ENCODE measurements at places on chromosomes 4 and X. TPM values are rescaled to one million over a fixed set of nuclear protein-coding genes. Genes with fewer than 3 reads are reported as not detected.

DNA sequence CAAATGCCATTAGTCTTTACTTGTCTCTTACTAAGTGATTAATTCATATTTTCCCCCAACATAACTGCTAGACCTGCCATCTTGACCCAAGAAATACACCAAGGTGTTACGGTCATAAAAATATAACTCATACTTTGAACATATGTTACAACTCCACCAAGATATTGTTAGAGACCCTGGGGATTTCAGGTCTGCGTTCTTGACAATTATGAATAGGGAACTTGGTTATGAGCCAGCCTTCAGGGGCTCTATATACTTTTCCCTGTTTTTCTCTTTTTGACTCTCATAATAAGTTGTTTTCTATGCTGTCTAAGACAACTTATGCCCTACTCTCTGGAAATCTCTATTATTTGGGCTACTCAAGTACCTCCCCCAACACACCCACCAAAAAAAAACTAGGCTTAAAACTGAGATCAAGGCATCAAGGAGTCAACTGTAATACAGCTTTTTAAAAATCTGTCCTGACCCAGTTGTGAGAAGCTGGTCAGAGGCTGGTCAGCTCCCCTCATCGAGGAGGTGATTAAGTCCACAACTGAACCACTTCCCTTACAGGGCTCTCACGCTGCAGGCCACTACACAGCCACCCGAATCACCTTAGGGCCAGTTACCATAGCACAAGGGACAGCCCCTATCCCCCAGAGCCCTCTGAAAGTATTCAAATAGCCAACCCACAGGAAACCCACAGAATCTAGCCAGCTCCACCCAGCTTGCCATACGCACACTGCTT lies 10.5 kb upstream of the TLR3 start:
- DNase-seq: peak; percentile 19

CSN3 gene
- not detected for total RNA-seq

HEPH gene
- not detected for total RNA-seq

GRCh38 chr4:118173956-118174725 lies 139.9 kb downstream of the NDST3 start:
- no peak for DNase-seq

GRCh38 chr4:37634180-37634579 lies 52.0 kb downstream of the RELL1 start:
- DNase-seq: no peak

GRCh38 chr4:95599777-95600400 lies 51.1 kb upstream of the UNC5C start:
- no peak for DNase-seq

TCP11X2 gene
- not detected for total RNA-seq

DNA sequence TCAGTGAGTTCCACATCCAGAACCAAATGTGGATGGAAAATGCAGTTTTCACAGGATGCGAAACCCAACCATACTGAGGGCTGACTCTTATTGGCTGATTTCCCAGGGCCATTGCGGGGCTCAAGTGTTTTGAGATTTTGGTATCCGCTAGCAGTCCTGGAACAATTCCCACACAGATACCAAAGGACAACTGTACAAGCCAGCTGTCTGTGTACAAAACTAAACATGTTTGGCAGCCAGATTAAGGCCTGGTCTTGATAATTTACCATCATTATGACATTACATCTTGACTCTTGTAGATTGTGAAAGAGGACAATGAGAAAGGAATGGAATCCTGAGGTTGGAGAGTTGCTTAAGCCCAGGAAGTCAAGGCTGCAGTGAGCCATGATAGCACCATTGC lies 121.9 kb downstream of the DKK2 start:
- DNase-seq: no peak

NRK gene
- total RNA-seq: not detected

DNA sequence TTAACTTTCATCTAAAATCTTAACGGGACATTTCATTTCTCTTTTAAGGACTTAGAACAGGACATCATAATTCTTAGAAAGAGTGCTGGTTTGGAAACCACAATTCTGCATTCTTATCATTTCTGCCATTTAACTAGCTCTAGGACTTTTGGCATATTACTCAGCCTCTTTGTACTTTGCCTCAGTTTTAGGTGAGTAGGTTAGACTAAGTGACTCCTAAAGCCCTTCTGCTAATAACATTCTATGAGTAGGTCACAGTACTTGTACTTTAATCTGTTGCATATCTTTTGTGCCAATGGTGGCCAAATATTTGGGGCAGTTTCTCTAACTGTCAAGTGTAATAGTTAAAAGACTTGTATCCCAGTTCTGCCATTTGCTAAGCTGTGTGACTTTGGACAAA lies 115.4 kb upstream of the NUDT6 start:
- DNase-seq: no peak

DNA sequence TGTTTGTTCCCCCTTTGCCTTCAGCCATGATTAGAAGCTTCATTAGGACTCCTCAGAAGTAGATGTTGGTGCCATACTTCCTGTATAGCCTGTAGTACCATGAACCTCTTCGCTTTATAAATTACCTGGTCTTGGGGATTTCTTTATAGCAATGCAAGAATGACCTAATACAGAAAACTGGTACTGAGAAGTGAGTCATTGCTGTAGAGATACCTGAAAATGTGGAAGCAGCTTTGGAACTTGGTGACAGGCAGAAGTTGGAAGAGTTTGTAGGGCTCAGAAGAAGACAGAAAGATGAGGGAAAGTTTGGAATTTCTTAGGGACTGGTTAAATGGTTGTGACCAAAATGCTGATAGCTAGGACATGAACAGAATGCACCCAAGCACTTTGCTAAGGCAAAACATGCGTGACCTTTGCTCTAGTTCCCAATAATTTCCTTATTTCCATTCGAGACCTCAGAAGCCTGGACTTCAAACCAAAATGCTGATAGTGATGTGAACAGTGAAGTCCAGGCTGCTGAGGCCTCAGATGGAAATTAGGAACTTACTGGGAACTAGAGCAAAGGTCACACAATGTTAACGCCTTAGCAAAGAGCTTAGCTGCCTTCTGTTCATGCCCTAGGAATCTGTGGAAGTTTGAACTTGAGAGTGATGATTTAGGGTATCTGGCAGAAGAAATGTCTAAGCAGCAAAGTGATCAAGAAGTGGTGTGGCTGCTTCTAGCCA lies 3.0 kb upstream of the USP46 start:
- DNase-seq: no peak

SPANXB1 gene
- not detected for total RNA-seq

ATP1B4 gene
- total RNA-seq: not detected

NSUN7 gene
- total RNA-seq: 0.20 TPM

- no peak for DNase-seq
Measured at GRCh38 chr4:23889814-23890341, at the start of gene PPARGC1A. PPARGC1A (minus strand) TSS chr4:23890047; CDS start chr4:23889957, 90 bp downstream.

GRCh38 chr4:151484396-151485102 lies 75.6 kb downstream of the FHIP1A start:
- no peak for DNase-seq

- no peak for DNase-seq
Measured at GRCh38 chr4:84051639-84052038, 447.5 kb downstream of the NKX6-1 start.

- DNase-seq: no peak
Measured at GRCh38 chrX:95860127-95860526, 824.5 kb upstream of the DIAPH2 start.
